Ascending aorta (tissue), 2 donors: ENCODE measurements at places on chromosomes 2 and 18.

DNA sequence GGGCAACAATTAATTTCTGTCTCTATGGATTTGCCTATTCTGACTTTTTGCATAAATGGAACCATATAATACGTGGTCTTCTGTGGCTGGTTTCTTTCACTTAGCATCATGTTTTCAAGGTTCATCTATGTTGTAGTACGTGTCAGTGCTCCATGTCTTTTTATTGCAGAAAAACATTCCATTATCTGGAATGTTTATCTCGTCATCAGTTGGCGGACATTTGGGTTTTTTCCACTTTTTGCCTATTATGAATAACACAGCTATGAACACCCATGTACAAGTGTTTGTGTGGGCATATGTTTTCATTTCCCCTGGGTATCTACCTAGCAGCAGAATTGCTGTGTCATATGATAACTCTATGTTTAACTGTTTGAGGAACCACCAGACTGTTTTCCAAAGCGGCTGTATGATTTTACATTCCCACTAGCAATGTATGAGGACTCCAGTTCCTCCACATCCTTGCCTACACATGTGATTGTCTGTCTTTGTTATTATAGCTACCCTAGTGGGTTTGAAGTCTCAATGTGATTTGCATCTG is 49.9 kb downstream of the MYO7B start:
- no peaks in the 10 kb centered on the region for H3K4me1 ChIP-seq
- no peak overlapping the region for H3K4me3 ChIP-seq
- no peaks in the 10 kb centered on the region for H3K27me3 ChIP-seq
- H3K27ac ChIP-seq: no peak overlapping the region
- DNase-seq: no peak

- H3K27me3 ChIP-seq: no peaks in the 10 kb centered on the region
- H3K4me3 ChIP-seq: no peak overlapping the region
- no peaks in the 10 kb centered on the region for H3K4me1 ChIP-seq
- no peak for DNase-seq
Measured at GRCh38 chr2:145230546-145230945, 710.6 kb upstream of the ZEB2 start.

DNA sequence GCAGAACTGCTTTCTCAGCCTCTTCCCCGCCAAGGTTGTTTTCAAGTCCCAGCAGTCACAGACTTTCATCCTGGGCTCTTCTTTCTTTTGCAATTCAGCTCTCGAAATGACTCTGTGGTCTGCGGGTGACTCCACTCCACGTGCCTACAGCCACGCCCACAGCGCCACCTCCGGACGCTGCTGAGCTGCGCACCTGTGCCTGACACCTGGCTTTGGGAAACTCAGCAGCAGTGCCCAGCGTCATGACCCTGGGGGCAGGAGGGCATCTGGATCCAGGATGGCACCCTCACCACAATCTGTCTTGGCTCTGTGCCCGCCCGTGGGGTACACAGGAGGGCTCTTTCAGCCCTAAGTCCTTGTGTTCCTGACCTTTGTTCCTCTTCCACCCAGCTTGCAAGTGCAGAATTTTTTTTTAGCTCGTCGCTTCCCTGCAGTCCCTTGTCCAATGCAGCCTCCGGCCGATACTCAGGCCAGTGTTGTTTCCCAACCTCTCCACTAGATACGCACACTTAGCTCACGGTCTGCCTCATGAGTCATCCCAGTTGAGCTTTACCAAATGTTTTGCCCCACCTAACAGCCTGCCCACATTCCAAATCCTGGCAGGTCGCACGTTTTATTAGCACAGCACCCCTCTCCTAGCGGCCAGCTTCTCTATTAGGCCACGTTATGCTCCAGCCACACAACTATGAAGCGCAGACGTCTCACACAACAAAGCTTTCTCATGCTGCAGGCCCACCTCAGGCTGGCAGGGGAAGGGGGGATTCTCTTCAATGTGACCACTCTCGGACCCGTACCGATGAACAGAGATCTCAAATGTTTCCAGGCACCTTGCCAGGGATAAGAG is 6.5 kb upstream of the CAPN10 start:
- peak; percentile 86 for DNase-seq
- peaks cover 17% of the 10 kb centered on the region for H3K36me3 ChIP-seq
- H3K27ac ChIP-seq: peak overlapping the region; percentile 48
- H3K27me3 ChIP-seq: no peaks in the 10 kb centered on the region
- H3K4me3 ChIP-seq: no peak overlapping the region

DNA sequence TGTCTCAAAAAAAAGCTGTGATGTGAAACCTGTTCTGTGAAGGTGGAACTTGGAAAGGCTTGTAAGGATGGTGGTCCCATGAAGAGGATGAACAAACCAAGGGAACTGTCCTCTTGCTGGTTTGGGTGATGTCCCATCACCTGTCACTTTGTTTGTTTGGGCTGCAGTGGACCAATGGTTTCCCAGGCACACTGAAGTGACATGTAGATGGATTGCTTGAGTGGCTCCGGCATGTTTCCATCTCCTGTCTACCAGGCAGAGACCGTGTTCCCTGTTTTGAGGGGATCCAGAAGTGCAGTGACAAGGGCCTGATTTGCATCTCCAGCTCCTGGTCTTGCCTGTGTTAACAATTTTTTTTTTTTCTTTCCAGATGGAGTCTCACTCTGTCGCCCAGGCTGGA is 8.9 kb downstream of the NEDD4L start:
- H3K4me1 ChIP-seq: peaks cover 3% of the 10 kb centered on the region
- no peak for DNase-seq
- H3K27me3 ChIP-seq: no peaks in the 10 kb centered on the region
- no peak overlapping the region for H3K4me3 ChIP-seq
- H3K36me3 ChIP-seq: no peaks in the 10 kb centered on the region
- H3K27ac ChIP-seq: no peak overlapping the region

GRCh38 chr2:45652090-45653031 is 886 bp downstream of the PRKCE start:
- peak overlapping the region; percentile 96 for H3K27ac ChIP-seq
- H3K4me1 ChIP-seq: peaks cover 2% of the 10 kb centered on the region
- peak overlapping the region; percentile 92 for H3K4me3 ChIP-seq
- no peaks in the 10 kb centered on the region for H3K36me3 ChIP-seq
- DNase-seq: peak; percentile 15

DNA sequence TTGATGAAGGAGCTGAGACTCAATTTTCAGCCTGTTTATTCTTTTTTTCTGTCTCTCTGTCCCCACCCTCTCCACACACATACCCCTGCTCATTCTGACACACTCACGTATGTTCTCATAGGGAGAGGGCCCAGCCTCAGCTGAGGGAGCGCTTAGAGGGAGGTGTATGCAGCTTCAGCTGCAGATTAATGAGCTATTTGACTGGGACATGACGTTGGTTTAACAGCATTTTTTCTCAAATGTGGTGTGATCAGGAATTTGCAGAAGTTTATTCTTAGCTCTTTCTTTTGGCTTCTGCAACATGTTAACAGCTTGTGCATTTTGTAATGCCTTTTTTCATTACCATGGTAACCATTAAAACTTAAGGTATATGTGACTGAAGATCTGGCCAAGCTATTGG is 1547.1 kb upstream of the PIK3C3 start:
- H3K27ac ChIP-seq: no peak overlapping the region
- DNase-seq: no peak
- no peaks in the 10 kb centered on the region for H3K27me3 ChIP-seq
- H3K4me1 ChIP-seq: no peaks in the 10 kb centered on the region
- no peaks in the 10 kb centered on the region for H3K36me3 ChIP-seq

GRCh38 chr2:50863856-50864255 is 168.1 kb downstream of the NRXN1 start:
- no peaks in the 10 kb centered on the region for H3K4me1 ChIP-seq
- no peaks in the 10 kb centered on the region for H3K27me3 ChIP-seq
- H3K27ac ChIP-seq: no peak overlapping the region
- DNase-seq: no peak

- no peaks in the 10 kb centered on the region for H3K27me3 ChIP-seq
- H3K27ac ChIP-seq: no peak overlapping the region
- DNase-seq: no peak
Measured at GRCh38 chr2:57146951-57147350, 899.7 kb upstream of the VRK2 start.

- H3K27me3 ChIP-seq: no peaks in the 10 kb centered on the region
- no peak overlapping the region for H3K27ac ChIP-seq
- no peaks in the 10 kb centered on the region for H3K4me1 ChIP-seq
- H3K4me3 ChIP-seq: no peak overlapping the region
- H3K36me3 ChIP-seq: no peaks in the 10 kb centered on the region
- no peak for DNase-seq
Measured at GRCh38 chr18:6590326-6590725, 139.2 kb upstream of the ARHGAP28 start.

- H3K27me3 ChIP-seq: no peaks in the 10 kb centered on the region
- H3K27ac ChIP-seq: no peak overlapping the region
- no peaks in the 10 kb centered on the region for H3K36me3 ChIP-seq
Measured at GRCh38 chr2:158319269-158319668, 137.3 kb downstream of the CCDC148 start.

- no peak overlapping the region for H3K4me3 ChIP-seq
- H3K4me1 ChIP-seq: no peaks in the 10 kb centered on the region
- no peaks in the 10 kb centered on the region for H3K27me3 ChIP-seq
- no peak overlapping the region for H3K27ac ChIP-seq
- no peaks in the 10 kb centered on the region for H3K36me3 ChIP-seq
- no peak for DNase-seq
Measured at GRCh38 chr2:138919120-138919747, 139.0 kb upstream of the NXPH2 start.

DNA sequence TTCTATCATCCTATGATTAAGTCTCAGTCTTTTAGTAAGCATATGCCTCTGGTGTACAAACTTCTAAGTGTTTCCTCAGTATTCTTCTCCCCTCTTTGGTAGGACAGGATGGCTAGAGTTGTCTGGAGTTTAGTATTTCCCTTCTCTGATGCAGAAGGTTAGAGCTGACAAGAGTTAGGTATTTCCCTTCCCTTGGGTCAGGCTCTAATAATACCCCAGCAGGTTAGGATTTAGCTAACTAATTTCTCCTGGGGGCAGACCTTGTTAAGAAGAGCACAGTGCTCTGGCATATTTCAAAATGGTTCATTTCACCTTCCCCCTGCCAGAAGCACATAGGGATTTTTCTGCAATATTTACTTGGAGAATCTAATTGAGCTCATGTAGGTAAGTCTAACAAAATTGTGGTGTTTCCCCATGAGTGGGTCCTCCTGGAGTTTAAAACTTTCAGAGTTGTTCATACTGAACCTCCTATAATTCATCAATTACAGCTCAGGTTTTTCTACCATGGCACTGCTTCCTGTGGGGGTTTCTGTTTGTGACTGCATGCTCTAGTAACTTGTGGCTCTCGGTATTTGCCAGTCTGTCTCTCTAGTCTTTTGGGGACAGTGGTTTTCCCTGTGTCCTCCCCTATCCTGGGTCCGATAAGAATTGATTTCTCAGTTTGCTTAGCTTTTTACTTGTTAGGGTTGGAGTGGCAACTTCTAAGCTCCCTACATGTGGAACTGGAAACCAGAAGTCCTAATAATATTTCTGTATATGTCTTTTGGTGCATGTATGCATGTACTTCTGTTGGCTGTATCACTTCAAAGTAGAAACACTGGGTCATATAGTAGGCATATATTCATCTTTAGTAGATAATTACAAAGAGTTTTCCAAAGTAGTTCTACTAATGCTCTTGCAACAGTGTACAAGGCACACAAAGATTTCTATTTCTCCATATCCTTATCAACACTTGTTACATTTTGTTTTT is 77.7 kb downstream of the GDF7 start:
- H3K36me3 ChIP-seq: no peaks in the 10 kb centered on the region
- H3K27me3 ChIP-seq: no peaks in the 10 kb centered on the region
- no peak overlapping the region for H3K4me3 ChIP-seq

DNA sequence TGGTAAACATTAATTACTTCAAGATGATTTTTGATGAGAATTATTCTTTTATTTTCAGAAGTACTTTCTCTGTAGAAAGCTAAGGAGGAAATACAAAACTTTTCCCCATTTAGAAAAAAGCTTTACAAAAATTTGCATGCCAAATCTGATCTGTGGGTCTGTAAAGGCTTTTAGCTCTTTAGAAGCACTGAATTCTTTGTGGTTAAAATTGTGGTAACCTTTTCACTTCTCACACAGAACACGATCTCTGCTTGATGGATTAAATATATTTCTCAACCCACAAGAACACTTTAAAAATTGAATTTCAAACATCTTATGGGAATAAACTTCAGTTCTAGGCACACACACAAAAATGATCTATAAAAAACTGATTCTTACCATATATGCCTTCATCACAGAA is 63.7 kb downstream of the VIL1 start:
- H3K27ac ChIP-seq: no peak overlapping the region
- H3K27me3 ChIP-seq: no peaks in the 10 kb centered on the region
- H3K36me3 ChIP-seq: peaks cover 73% of the 10 kb centered on the region
- no peak for DNase-seq

GRCh38 chr18:40032076-40032475 is 1923.0 kb upstream of the PIK3C3 start:
- no peak overlapping the region for H3K27ac ChIP-seq
- no peaks in the 10 kb centered on the region for H3K4me1 ChIP-seq
- no peaks in the 10 kb centered on the region for H3K27me3 ChIP-seq

GRCh38 chr2:156004459-156004858 is 328.1 kb downstream of the NR4A2 start:
- no peaks in the 10 kb centered on the region for H3K4me1 ChIP-seq
- no peak for DNase-seq

- H3K27ac ChIP-seq: no peak overlapping the region
- no peaks in the 10 kb centered on the region for H3K36me3 ChIP-seq
- no peak overlapping the region for H3K4me3 ChIP-seq
Measured at GRCh38 chr18:334575-335132, 66.8 kb upstream of the THOC1 start.

DNA sequence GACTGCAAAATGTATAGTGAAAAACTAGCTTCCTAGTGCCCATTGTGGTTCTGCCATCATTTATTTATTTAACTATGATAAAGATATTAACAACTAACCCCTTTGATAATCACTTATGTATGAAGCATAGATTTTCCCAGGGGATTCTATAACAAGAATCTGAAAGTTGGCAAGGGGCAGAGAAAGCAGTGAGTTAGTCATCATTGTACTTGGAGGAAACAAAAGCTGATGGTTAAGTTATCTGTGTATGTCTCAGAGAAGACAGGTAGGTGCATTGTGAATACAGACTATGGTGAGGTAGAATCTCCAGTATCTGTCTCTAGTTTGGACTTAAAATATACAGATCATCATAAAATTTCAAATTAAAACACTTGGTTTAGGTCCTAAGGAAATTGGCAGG is 2159.1 kb upstream of the CELF4 start:
- H3K27me3 ChIP-seq: no peaks in the 10 kb centered on the region
- H3K4me3 ChIP-seq: no peak overlapping the region
- H3K36me3 ChIP-seq: no peaks in the 10 kb centered on the region
- DNase-seq: no peak
- no peak overlapping the region for H3K27ac ChIP-seq

DNA sequence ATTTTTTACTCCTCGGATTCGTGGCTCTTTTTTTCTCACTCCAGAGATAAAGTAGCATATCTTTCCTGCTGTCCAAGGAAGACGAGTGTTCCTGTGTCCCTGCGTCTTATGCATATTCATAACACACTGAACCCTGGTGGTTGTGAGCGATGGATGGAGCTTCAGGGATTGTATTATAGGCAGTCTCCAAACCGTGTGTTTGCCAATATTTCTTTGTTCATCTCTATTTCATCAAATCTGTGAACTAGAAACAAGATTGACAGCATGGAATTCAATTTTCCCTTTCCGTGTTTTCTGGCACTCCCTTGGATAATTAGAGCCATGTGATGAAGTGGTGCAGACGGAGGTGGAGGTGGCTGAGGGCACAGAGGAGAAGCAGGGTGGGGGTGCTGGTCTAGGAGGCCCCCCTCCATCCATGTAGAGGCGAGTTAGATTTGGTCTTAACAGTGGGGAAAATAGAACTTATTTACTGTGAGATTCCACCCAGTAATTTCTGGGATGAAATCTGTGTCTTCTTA is 240.9 kb downstream of the PTPRM start:
- DNase-seq: no peak
- H3K4me3 ChIP-seq: no peak overlapping the region
- no peaks in the 10 kb centered on the region for H3K4me1 ChIP-seq

- H3K4me3 ChIP-seq: no peak overlapping the region
- H3K36me3 ChIP-seq: no peaks in the 10 kb centered on the region
- H3K4me1 ChIP-seq: no peaks in the 10 kb centered on the region
Measured at GRCh38 chr2:119531292-119531691, 7.0 kb upstream of the SCTR start.
